ENCODE measurements at places on chromosomes 13 and 19.

GRCh38 chr19:17618281-17618903 is 62.9 kb downstream of the COLGALT1 start:
- peaks cover 3% of the 10 kb centered on the region for H3K4me1 ChIP-seq
- DNase-seq, result no peak
- H3K4me3 ChIP-seq, result no peak overlapping the region
- no peaks in the 10 kb centered on the region for H3K36me3 ChIP-seq
- H3K27ac ChIP-seq, result no peak overlapping the region

DNA sequence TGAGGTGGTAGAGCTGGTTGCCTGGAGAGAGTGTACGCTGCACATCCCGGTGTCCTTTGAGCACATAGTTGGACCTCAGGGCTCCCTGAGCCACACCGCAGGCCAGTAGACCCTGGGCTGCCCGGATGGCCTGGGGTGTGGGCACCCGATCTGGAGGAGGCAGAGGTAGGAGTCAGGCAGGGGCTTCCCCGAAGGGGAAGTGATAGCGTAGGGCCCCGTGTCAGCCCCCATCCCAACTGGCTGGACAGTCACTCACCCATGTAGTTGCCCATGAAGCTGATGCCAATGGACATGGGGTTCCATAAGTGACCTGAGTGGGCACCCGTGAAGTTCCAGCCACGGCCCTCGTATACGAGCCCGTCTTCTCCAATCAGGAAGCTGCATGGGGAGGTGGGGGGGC is 3.6 kb downstream of the PGLYRP1 start:
- no peak for DNase-seq
- no peak overlapping the region for H3K4me3 ChIP-seq
- H3K27ac ChIP-seq, result no peak overlapping the region
- H3K27me3 ChIP-seq, result no peaks in the 10 kb centered on the region
- no peaks in the 10 kb centered on the region for H3K36me3 ChIP-seq

DNA sequence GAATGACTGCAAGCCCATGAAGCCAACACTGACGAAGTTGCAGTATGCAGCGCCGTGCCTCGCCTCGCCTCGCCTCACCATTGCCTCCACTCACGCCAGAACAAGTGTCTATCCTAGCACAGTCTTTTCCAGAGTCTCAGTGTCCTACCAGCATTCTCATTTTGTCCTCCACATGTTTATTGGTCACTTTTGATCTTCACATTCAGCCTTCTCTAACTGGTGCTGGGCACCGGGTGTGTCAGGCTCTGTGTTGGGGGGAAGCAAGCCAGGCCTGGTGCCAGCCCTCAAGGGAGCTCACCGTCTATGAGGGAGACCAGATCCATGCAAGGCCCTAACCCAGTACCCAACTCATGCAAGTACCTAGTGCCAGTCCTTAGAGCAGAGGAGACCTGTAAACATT is 69.7 kb upstream of the GPR183 start:
- H3K4me1 ChIP-seq, result no peaks in the 10 kb centered on the region
- DNase-seq, result no peak
- no peak overlapping the region for H3K4me3 ChIP-seq
- H3K36me3 ChIP-seq, result no peaks in the 10 kb centered on the region
- H3K27me3 ChIP-seq, result no peaks in the 10 kb centered on the region

- no peak overlapping the region for H3K4me3 ChIP-seq
- H3K27me3 ChIP-seq, result no peaks in the 10 kb centered on the region
- H3K4me1 ChIP-seq, result no peaks in the 10 kb centered on the region
- H3K27ac ChIP-seq, result no peak overlapping the region
Observed at GRCh38 chr13:39963612-39964011, 308.1 kb downstream of the COG6 start.

- H3K4me1 ChIP-seq, result peaks cover 8% of the 10 kb centered on the region
- no peaks in the 10 kb centered on the region for H3K36me3 ChIP-seq
- no peak overlapping the region for H3K27ac ChIP-seq
Observed at GRCh38 chr19:39110263-39110967, 15.2 kb upstream of the PAK4 start.

DNA sequence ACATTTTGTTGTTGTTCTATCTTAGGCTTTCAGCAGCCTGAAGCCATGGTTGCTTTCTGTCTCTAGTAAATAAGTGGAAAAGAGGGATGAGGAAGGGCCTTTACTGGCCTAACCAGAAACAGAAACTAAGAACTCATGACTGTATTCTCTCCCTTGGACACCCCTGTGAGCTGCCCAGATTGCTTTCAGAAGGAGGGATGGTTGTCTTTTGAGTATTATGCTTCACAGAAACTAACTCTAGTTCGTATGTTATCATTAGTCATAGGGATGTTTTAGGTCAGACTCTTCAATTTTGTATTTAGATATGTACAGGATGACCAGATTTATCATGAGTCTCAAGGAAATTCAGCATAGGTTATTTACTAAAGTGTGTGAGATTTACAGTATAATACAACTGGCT is 17.5 kb downstream of the BORA start:
- no peaks in the 10 kb centered on the region for H3K36me3 ChIP-seq
- H3K27ac ChIP-seq, result no peak overlapping the region
- no peak overlapping the region for H3K4me3 ChIP-seq
- H3K4me1 ChIP-seq, result no peaks in the 10 kb centered on the region
- H3K27me3 ChIP-seq, result no peaks in the 10 kb centered on the region
- no peak for DNase-seq

DNA sequence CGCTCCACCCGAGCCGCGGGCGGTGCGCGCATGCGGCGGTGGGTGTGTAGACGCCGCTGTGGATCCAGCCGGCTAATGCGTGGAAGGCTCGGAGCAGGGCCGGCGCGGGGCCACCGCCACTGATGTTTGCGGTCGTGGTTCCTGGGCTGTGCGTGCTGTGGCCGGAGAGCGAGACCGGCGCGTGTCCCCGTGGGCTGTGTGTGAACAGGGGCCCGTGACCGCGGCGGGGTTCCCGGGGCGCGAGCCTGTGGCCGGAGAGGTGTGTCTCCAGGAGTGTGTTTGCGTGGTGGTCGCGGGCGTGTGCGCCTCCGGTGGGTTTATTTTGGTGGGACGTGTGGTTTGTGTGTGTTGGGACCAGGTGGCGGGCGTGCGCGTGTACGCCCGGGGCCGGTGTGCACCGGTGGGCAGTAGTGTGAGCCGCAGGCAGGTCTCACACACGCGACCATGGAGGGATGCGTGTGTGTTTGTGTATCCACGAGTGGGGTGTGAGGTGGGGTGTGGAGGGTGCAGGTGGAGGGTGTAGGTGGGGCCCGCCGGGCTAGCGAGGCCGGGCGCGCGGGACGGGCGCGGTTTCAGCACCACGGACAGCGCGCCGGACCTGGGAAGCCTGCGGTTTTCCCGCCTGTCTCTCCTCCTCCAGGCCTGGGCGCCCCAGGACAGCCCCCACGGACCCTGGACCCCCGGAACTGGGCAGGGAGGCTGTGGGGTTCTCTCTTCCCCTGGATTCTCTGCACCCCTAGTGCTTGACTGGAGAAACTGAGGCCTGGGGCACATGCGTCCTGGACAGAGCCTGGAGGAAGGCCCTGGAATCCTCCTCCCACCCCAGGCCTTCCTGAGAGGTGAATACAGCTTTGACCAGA is 1.6 kb downstream of the HCN2 start:
- no peak for DNase-seq
- no peak overlapping the region for H3K4me3 ChIP-seq
- no peaks in the 10 kb centered on the region for H3K36me3 ChIP-seq
- no peak overlapping the region for H3K27ac ChIP-seq
- peaks cover 17% of the 10 kb centered on the region for H3K4me1 ChIP-seq

DNA sequence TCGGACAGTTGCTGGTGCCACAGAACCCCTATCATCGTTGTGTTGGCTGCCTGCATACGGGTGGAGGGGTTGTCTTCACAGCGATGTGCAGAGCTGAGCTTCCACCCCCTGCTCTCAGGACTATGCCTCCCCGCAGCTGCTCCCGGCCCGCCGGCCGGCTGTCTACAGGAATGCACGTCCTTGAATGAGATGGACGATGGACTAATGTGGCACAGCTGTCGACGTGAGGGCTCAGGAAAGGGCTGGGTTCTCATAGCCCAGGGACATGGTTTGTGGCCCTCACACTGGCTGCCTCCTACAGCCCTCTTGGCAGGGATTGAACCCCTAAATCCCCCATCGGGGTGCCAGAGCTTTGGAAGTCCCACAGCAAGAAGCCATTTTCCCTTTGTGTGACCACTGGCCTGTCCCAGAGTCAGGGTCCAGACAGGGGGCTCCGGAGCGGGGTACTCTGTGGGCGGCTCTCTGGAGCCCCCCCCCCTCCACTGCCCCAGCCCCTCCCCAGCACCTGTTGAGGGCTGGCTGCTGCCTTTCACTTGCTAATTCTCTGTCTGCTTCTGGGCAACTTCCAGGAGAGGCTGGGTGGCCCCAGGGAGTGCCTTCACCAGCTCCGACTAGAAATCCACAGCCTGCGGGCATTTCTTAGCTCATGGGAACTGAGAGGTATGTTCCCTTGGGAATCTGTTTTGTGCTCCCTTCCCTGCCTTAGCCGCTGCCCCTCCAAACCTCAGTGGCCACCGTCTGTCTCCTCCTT is 40.2 kb downstream of the TSSK6 start:
- no peak overlapping the region for H3K4me3 ChIP-seq
- H3K27me3 ChIP-seq, result no peaks in the 10 kb centered on the region
- DNase-seq, result no peak
- H3K27ac ChIP-seq, result no peak overlapping the region
- H3K36me3 ChIP-seq, result no peaks in the 10 kb centered on the region
- H3K4me1 ChIP-seq, result peaks cover 34% of the 10 kb centered on the region

DNA sequence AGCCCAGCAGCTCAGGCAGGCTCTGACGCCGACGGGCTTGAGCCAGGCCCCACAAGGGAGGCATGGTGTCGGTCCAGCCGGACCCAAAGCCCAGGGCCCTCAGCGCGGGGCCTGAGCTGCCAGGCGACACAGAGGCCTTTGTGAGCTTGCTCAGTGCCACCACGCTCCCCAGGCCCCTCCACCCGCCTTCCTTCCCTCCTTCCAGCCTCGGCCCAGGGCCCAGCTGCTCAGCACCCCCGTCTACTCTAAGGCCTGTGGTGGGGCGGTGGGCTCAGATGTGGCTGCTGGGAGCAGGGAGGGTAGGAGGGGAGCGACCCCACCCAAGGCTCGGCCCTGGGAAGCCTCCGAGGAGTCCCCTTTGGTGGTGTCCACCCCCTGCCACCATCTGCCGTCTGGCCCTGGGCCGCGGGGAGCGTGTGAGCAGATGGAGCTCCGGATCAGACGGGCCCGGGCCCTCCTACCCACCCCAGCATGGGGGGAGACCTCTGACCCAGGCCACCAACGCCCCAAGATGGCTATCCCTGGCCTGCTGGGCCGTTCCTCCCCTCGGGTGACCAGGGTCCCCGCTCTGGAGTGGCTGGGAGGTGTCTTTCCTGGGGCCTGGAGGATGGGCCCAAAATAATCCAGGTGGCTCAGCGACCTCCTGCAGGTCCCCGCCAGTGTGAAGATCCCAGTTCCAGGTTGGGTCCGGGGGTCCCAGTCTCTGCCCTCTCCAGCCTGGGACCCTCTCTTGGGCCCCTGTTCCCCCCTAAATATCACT is 7.8 kb downstream of the ZBTB7A start:
- peak overlapping the region; percentile 100 for H3K27ac ChIP-seq
- peak overlapping the region; percentile 70 for H3K4me3 ChIP-seq
- peaks cover 70% of the 10 kb centered on the region for H3K4me1 ChIP-seq
- H3K36me3 ChIP-seq, result no peaks in the 10 kb centered on the region
- no peaks in the 10 kb centered on the region for H3K27me3 ChIP-seq

GRCh38 chr19:6676288-6676687 is 6.3 kb upstream of the TNFSF14 start:
- H3K36me3 ChIP-seq, result no peaks in the 10 kb centered on the region
- H3K4me1 ChIP-seq, result no peaks in the 10 kb centered on the region
- no peak overlapping the region for H3K27ac ChIP-seq

GRCh38 chr19:5691822-5692722 is 2.0 kb downstream of the RPL36 start:
- DNase-seq, result no peak
- peaks cover 38% of the 10 kb centered on the region for H3K4me1 ChIP-seq
- H3K4me3 ChIP-seq, result peak overlapping the region; percentile 73
- H3K27me3 ChIP-seq, result no peaks in the 10 kb centered on the region

DNA sequence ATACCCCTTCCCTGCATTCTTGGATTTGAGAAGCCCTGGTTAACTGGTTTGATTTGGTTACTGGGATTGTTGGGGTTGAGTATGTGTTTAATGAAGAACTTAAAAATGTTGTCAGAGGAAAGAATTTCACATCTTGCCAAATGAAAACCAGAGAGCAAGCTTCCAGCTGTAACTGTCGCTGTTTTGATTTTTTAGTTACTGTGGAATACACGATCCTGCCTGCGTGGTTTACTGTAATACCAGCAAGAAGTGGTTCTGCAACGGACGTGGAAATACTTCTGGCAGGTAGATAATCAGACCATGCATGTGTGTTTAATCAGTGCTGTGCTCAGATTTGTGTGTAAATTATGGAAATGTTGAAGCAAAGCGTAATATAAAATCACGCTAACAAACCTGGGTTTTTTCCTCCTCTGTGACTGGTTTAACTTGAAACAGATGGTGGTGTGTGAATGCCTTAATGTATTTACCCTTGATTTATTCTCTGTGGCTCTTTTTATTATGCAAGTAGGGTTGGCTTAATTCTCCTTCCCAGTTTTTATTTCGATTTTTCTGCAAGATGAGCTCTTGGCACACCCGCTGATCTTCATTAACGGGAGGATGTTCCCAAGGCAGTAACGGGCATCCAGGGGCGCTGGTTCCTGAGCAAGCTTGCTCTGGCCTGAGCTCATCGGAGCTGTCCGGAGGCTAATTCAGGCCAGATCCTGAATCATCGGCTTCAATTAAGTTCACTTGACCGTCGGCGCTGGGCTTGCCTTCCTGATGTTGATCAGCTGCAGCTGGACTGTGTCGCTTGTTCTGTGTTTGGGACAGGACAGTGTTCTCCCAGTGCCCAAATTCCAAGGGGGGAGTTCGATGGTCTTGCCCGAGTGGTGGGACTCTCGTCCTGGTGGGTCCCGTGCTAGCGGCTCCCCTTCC is 16.0 kb downstream of the UPF1 start:
- H3K27me3 ChIP-seq, result no peaks in the 10 kb centered on the region
- no peak for DNase-seq
- no peak overlapping the region for H3K4me3 ChIP-seq
- H3K27ac ChIP-seq, result peak overlapping the region; percentile 92

DNA sequence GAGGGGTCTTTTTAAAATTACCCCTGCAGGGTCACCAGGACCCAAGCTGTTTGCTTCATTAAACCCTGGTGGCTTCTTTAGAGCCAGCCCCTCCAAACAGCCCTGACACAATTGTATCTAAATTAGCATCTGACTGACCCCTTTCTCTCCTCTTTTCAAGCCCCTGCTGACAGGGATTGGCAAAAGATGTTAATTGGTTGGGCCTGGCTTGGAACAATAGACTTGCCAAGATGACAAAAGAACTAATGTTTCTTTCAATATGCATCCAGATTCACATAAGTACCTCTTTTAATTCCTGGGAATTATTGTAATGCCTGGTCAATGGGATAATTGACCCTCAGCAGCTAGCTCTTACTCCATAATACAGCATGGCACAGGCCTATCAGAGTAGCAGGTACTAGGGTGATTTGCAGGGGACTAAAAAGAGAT is 140.8 kb downstream of the SHISA2 start:
- H3K27ac ChIP-seq, result no peak overlapping the region
- H3K36me3 ChIP-seq, result no peaks in the 10 kb centered on the region
- no peaks in the 10 kb centered on the region for H3K4me1 ChIP-seq
- no peaks in the 10 kb centered on the region for H3K27me3 ChIP-seq

- DNase-seq, result no peak
- no peak overlapping the region for H3K27ac ChIP-seq
- no peaks in the 10 kb centered on the region for H3K36me3 ChIP-seq
- no peak overlapping the region for H3K4me3 ChIP-seq
Observed at GRCh38 chr13:70023516-70023915, 84.1 kb upstream of the ATXN8OS start.

Data from vagina (tissue), 2 donors.